ENCODE measurements at places on chromosomes 11 and 22.

- no peak for DNase-seq
These were observed 1592.1 kb upstream of the TENM4 start for GRCh38 chr11:81032906-81033305.

GRCh38 chr22:25083807-25084200 is 115.9 kb upstream of the CRYBB3 start:
- peak; percentile 70 for DNase-seq

GRCh38 chr11:130192845-130193267 is 33.3 kb downstream of the ST14 start:
- DNase-seq = no peak

- DNase-seq = no peak
These were observed 638.5 kb downstream of the NTM start for GRCh38 chr11:132008872-132009271.

DNA sequence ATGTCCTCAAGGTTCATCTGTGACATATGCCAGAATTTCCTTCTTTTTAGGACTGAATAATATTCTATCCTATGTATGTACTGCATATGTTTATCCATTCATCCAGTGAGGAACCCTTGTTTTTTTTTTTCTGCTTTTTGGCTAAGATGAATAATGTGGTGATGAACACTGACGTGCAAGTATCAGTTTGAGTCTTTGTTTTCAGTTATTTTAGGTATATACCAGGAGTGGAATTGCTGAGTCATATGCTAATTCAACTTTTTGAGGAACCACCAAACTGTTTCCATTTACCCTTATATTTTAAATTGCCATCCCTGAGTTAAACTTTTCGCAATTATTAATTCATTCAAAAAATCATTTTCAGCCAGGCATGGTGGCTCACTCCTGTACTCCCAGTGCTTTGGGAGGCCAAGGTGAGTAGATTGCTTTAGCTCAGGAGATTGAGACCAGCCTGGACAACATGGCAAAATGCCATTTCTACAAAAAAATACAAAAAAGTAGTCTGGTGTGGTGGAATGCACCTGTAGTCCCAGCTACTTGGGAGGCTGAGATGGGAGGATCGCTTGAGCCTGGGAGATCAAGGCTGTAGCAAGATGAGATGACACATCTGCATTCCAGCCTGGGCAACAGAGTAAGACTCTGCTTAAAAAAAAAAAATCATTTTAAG is 64.2 kb downstream of the MICAL2 start:
- peak; percentile 89 for DNase-seq

GRCh38 chr11:68206211-68206610 is 6.9 kb downstream of the KMT5B start:
- DNase-seq = peak; percentile 84

DNA sequence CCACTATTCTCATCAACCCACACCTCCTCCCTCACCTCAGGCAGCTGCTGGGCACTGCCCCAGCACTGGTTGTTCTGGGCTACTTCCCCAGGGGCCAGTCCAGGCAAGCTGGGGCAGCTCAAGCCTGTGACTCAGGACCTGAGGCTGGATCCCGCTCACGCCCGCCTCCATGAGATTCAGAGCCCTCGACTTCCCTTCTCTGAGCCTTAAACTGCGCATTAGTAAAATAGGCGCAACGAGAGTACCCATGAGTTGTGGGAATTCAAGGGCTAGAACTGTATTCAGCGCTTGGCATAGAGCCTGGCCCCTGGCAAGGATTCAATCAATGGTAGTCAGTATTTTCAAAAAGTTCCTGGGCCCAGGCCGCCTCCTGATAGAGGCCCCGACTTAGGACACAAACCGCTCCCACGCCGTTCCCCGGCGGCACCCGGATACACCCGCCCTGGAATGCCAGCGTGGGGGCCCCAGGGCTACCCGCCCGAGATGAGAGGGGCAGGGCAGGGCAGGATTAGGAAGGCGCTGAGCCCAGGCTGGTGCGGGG is 723 bp upstream of the CD82 start:
- DNase-seq = no peak

- peak; percentile 69 for DNase-seq
These were observed 9.7 kb downstream of the TMEM45B start for GRCh38 chr11:129825380-129825779.

- peak; percentile 49 for DNase-seq
These were observed 72.2 kb downstream of the PDHX start for GRCh38 chr11:34988294-34989255.

DNA sequence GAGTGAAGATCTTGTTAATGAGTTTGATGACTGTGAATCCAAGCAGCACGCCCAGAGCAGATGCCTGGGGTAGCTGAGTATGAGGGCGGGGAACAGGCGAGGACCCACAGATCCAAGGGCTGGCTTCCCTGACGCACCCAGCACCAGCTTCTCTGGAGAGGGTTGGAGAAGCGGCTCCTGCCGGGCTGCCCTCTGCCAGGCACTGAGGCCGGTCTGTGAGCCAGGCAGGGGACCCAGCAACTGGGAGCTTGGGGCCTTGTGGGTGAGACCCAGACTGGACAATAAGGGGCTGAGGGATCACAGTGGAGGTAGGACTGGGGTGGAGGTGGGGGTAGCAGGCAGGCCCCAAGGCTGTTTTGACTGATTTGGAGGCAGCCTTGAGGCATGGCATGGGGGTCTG is 8.6 kb upstream of the SYT12 start:
- DNase-seq = no peak

GRCh38 chr11:116335078-116335477 is 437.7 kb downstream of the BUD13 start:
- DNase-seq = no peak

DNA sequence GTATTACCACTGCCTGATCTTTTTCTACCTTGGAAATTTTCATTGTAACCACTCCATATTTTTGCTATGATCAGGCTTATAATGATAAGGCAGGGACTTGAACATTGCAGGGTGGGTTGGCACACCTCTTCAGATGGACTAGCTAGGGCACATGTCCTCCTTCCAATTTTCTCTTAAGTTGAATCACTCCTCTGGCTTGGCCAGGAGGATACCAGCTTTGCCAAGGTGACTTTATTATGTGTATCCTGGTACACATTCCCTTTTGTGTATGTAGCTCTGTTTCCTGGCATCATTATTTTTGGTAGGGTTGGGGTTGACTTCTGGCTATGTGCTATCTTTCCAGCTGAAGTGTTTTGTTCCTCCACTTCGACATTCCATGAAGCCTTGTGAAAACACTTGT is 8.5 kb upstream of the LDLRAD3 start:
- no peak for DNase-seq

GRCh38 chr11:126457817-126458216 is 102.3 kb downstream of the ST3GAL4 start:
- no peak for DNase-seq

GRCh38 chr22:45296628-45297297 is 12.0 kb downstream of the UPK3A start:
- peak; percentile 43 for DNase-seq

DNA sequence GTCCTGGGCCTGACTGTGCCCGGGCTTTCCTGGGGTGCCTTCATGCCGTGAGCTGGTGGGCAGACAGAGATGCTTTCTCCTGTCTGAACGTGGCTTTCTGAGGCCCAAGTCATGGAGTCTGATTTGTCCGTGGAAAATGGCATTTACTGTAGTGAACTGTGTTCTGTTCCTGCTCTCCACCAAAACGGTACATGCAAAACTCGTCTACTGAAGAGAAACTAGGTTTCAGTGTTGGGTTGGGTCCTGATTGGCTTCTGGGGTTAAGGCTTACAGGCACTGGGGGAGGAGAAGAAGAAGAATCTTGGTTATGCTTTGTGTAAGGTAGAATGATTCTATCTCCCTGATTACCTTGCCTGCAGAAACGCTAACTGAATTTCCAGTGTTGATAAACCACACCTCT is 541.7 kb downstream of the NTM start:
- DNase-seq = no peak

- DNase-seq = no peak
These were observed 493 bp upstream of the CYTH4 start for GRCh38 chr22:37281646-37282384.

- no peak for DNase-seq
These were observed 36.8 kb upstream of the OR5P2 start for GRCh38 chr11:7833527-7833926.
